ENCODE measurements at places on chromosomes 2 and 18.

- no peak for DNase-seq
Measured at GRCh38 chr2:174395969-174396630, 570 bp downstream of the SCRN3 start.

DNA sequence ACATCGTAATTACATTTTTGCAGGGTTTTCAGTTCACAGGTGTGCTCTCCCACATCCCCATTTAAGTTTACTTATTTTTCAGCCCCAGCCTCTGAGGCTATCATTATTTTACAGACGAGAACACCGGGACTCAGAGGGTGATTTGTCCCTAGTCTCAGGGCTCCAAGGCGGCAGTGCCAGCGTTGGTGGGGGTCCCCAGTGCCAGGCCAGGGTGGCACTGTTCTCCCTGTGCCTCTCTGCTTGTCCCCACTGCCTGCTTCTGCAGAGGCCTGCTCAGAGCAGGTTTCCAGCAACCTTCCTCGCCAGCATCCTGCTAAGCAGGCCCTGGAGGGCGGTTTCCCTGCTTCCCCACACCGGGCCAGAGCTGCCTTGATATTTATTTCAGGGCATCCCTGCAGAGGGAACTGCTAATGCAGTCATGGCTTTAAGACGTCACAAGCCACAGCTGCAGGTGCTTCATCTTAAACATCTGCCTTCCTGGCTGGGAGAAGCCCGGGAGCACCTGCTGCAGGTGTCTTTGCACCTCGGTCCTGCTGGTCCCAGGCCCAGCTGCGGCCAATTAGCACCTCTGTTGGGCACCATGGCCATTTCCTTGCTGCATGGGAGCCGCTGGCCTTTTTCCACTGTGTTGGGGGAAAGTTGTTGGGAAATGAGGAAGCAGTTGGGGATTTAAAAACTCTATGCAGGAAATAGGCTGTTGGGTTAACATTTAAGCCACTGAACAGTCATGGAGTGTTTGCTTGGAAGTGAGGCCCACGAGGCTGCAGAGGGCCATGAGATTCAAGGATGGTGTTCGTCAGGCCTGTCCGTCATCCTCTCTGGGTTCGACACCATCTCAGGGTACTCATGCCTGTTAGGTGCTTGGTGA is 22.8 kb downstream of the HPCAL1 start:
- DNase-seq, result no peak

DNA sequence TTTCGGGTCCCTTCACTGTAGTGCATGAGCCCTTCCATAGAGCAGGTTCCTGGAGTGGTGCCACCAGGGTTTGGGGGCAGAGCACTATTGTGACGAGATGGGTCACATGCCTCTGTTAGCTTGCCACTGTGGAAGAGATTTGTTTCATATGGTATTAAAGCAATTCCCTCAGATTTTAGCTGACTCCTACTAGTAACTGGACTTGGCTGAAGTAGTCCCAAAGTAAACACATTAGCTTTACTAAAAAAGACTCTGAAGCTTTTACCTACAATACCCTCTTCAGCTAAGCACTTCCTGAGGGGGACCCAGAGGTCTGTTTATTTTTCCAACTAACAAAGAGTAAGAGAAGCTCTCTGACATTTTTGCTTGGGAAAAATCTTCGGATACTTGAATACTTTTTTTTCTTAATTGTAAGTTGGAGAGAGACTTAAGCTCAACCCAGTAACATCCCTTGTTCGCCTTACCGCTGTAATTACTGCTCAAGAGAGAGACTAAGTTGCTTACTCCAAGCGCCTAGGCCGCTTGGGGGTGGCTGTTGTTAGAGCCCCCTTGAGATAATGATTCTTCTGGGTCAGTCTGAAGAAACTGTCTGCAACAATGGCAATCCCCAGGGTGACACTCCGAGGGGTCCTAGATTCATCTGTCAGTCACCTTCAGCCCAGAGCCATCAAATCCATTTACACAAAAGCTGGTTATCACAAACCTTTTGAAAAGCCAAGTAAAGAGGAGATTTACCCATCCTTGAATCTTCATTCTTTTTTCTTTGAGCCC is 177.4 kb downstream of the FIGN start:
- DNase-seq, result no peak

DNA sequence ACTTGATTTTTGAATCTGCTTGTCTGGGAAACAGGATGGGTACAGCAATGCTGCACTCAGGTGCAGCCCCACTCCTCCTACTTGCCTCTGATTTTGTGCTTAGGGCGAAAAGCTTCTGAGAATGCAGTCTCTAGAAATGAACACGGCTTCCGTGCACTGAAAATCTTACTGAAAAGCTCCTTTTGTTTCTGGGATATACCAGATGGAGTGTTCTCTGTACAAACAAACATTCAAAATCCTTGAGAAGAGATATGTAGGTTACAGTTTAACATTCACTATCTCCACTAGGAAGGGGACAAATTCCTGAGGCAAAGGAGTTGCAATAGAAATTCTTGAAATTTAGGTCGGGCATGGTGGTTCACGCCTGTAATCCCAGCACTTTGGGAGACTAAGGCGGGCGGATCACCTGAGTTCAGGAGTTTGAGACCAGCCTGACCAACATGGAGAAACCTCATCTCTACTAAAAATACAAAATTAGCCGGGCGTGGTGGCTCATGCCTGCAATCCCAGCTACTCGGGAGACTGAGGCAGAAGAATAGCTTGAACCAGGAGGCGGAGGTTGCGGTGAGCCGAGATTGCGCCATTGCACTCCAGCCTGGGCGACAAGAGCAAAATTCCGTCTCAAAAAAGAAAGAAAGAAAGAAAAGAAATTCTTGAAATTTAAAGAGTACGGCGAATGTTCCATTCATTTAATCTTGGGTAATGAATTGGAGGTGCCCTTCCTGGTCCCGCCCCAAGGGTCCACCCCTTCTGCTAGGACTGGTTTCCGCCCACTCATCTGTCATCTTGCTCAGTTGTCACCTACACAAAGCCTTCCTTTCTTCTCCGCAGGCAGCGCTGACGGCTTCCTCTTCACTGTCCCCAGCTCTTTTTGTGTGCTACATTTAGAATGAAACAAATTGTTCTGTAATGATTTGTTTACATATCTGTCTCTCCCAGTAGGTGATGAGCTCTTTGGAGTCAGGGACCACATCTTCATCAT is 92.4 kb downstream of the SOCS6 start:
- DNase-seq, result peak; percentile 71

DNA sequence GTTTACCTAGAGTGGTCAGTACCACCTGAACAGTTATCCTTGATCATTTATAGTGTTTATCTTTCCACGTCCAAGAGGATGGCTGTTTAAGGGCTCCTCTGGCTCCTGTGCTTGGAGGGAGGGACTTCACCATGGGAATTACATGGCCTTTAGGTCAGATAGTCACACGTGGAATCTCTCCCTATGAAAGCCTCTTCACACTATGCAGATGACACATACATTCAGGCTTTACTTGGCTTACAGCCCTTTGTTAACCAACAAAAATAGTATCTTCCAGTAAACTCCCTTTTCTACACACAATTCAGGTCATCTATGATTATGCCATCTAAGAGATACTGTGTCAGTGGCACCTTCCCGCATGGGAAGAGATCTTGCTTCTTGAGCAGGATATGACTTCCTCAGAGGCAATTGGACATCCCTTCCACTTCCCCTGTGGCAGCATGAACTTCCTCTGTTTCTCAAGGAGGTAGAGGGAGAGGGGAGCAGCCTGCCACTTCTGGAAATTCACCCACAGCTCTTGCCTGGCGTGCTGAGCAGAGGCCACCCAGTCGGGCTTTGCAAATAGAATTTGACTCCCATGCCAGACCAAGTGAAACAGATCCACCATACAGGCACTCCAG is 53.5 kb downstream of the COLEC12 start:
- DNase-seq, result no peak

GRCh38 chr2:119888680-119889079 is 124.2 kb upstream of the EPB41L5 start:
- DNase-seq, result no peak

GRCh38 chr2:18284331-18284730 is 276.1 kb downstream of the RDH14 start:
- DNase-seq, result no peak

GRCh38 chr2:201298462-201299052 is 38.2 kb downstream of the CASP8 start:
- no peak for DNase-seq

Data from COLO829 (cell line).